ENCODE measurements at places on chromosomes 3 and 15.
A peak's percentile ranks its signal among the peaks of the same experiment; 100 is the strongest.

DNA sequence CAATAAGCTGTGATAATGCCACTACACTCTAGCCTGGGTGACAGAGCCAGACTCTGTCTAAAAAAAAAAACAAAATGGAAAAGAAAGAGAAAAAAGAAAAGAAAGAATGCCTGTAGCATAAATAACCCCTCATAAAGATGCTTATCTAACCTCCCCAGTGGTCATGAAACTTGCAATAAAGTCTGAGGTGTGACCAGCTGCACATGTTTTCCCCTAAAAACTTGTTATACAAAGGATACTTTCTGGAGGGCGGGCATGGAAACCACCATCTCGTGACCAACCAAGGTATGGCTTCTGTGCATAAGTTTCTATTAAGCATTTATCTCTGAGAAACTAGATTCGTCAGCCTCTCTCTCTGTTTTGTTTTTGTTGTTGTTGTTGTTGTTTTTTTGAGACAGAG is 21.8 kb downstream of the CCDC32 start:
- DNase-seq = no peak

DNA sequence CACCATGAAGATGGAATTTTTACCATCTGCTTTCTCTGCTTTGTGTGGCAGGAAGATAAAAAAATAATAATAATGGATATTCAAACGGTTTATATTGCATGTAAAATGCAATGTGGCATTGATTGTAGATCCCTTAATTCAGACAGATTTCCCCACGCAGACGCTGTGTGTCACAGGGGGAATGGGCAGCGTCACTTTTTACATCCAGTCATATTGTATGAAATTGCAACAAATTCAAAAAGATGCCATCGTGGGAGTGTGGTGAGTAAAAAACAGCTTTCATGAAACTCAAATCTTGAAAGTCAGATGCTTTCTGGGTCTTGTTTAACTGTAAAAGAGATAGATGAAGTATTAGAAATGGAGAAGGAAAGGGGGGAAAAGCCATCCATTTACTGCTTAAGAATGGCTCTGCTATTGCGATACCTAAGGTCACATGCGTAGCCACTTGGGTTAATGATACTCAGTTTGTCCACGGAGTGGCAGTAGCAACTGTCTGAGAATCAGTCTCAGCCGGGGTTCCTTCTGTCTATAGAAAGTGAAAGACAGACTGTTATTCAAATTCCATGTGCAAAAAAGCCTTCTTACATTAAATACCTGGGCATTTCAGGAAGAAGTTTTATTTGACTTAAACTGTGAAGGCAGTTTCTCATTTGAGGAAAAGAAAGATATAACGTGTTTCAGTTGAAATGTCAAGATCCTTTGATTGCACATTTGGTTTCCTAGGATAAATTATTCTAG is 28.5 kb downstream of the BTD start:
- peak; percentile 87 for DNase-seq

DNA sequence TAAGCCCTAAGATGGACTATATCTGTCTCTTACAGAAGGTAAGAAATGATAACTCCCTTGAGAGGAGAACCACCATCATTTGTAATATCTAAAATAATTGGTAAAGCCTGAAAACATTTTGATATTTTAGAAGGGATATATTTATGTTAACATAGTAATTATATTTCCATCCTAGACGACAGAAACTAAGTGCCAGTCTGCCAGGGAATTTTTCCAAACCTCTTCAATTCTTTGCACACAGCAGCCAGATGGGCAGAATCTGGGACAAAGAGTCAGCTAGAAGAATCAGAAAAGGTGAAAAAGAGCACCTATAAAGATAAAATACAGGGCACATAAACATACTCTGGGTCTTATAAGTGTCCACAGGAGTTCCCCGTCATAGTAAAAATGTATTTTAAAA is 70.0 kb upstream of the CBLB start:
- no peak for DNase-seq

GRCh38 chr3:147521646-147522045 is 112.5 kb downstream of the ZIC1 start:
- DNase-seq = no peak

DNA sequence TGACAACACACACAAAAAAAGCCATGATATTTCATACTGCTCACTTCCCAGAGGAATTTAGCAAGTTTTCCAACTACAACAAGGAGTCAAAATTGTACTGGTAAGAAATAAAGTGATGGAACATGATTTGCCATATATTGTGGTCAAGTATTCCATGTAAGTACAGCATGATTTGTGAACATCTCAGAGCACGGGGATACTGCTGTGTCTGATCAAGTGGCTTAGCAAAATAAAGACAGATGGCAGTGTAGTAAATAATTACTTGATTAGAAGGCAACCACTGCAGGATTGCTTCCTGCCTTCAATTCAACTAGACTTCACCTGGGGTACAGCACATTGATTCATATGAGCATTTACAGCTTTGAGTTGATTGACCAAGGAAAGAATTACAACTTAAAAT is 51.6 kb upstream of the DUT start:
- no peak for DNase-seq

DNA sequence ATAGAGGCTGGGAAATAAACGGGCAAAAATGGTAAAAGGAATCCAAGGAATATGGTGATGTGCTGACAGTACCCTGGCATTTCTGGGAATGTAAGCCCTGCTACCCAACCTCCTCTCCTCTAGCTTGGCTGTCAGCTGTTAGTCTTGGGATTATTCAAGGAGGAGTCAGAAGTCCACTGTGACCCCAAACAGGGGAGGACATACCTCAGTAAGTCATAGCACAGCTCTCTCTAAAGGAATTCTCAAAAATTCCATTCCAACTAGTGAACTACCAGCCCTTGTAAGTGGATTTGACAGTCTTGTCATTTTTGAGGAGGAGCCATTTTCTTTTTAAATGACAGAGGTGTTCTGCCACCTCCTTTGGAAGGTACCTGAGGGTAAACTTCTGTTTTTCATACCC is 207.5 kb downstream of the PDCD6IP start:
- no peak for DNase-seq

DNA sequence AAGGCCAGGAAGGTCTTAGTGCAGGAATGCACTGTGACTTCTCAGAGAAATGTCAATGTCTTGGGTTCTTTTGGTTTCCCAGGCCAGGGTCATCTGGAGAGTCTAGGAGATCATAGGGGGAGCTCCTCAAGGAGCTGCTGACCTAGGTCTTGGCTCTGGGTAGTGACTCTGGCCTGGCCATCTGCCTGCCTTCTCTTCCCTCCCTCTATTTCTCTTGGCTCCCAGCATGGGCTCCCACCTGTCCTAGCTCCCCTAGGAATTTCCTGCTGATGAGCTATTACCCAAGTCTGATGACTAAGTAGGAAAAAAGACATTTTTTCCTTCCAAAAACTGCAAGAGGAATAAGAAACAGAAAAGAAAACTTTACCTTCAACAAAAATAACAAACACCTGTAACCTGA is 57.4 kb downstream of the BSN start:
- DNase-seq = no peak

DNA sequence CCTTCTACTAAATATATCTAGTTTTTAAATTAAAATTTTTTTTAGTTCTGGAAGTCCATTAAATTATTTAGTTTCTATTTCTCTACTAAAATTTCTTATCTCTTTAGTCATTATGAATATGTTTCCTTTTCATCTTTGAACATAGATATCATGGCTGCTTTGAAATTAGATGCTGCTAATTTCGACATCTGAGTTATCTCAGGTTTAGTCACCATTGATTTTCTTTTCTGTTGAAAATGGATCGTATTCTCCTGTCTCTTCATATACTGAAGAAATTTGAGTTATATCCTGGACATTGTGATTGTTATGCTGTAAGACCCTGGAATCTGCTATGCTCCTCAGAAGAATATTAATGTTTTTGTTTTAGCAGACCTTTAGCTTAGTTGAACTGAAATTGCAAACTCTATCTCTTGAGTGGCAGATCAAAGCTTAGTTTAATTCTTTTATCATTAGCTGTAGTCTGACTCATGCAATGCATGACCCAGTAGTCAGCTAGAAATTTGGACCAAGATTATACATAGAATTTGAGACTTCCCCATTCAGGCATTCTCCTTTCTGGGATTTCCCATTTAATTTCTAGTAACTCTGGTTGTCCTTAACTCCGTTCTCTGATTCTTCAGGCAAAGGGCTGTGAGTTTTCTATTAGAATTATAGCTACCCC is 439.8 kb upstream of the IL12A start:
- no peak for DNase-seq

DNA sequence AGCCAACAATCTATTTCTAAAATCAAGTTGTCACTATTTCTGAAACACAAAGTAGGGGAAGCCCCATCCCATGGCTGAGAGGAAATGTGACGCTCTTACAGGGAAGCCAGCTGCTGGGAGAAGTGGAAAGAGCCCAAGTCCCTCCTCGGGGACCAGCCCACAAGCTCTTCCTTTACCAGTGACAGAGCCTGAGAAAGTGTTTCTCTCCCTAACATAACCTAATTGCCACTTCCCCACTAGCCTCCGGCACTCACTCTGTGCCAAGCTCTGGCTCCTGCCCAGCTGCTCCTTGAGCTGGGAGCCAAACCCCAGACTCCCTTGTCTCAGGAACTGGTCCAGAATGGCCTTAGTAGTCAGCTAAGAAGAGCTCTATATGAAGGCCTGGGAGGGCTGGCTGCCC is 42.9 kb downstream of the TNFAIP8L3 start:
- DNase-seq = no peak

DNA sequence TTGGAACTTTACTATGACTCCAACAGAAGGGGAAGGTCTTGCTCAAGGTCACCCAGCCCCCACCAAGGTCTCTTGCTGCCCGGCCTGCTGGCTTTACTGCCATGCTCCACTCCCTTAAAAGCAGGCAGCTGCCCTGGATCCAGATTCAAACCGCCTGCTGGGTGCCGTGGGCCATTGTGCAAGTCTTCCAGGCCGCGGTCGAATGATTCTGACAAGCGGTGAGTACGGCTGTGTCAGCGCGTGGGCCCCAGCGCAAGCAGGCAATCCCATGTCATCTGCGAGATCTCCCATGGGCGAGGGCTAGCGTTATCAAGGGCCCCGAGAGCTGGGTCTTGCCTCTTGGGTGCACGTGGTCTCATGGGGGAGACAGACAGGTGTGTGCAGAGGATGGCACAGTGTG is 37.6 kb downstream of the CORO2B start:
- DNase-seq = no peak

DNA sequence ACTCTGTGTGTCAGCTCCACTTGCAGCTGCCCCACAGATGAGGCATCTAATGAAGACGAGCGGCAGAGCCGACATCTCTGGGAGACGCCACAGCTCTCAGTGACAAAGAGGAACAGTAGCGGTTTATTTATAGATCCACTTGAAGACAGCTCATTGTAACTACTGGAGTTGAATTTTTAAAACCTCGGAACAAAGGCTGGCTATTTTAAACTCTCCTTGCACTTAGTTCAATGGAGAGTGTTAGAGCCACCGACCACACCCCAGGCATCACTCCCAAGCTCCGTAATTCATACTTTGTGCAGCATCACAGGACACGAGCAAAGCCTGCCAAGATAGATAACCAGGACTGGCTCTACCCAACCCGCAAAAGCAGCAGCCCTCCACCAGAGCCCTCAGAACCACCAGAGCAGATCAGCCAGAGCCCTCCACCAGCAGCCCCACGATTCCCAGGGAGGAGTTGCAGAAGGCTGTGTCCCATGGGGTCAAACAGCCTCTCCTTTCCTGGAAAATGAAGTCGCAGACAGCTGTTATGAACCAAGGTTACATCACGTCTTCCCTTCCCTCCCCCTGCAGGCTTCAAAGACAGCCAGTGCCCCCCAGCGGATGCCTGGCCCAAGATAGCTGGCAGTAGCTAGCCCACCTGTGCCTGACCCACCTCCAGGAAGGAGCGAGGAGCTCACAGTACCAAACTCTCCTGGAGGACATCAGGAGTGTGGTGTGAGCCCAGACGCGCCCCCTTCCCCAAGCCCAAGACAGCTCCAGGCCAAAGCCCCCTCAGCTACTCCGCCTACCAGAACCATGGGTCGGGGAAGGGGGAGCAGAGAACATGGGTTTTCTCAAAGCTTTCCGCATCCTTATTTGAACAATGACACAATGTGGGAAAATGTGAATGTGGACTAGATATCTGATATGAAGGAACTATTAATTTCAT is 45.7 kb downstream of the POC1A start:
- peak; percentile 65 for DNase-seq

DNA sequence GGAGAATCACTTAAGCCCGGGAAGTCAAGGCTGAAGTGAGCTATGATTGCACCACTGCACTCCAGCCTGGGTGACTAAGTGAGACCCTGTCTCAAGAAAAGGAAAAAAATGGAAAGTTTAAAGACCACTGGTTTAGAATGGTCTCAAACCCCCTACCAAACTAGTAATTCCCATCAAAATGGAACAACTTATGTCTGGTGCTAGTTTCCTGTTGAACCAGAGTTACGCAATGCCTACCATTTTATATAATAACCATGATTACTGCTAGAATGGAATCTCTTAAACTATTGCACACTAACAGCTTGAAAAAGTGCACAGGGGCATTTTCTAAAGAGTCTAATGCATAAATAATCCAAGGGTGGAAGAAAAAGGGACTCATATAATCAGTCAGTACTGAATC is 43.6 kb downstream of the DMXL2 start:
- no peak for DNase-seq

GRCh38 chr3:65343736-65344135 is 655.9 kb upstream of the ADAMTS9 start:
- no peak for DNase-seq

DNA sequence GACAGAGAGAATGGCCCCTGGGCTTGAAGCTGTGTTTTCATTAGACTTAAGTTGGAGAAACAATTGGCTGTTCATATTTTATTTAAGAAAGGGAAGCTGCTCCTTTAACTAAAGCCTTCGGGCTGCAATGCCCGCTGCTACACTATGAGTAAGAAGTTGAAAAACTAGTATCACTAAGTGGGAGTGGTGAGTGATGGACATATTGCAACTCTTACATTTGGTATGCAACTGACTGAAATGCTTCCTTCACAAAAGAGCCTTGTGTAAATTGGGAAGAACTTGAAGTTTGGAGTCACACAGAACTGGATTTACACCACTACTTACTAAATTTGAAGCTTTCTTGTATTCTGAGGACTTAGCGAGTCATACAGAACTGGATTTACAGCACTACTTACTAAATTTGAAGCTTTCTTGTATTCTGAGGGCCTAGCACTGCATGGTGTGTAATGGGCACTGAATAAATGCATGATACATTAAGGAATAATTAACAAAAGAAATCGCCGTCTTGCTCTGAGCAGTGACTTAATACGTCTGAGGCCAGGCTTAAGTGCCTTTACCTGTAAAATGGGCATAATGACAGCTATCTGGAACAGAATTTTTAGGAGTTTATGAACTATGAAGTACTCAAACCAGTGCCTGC is 149.5 kb downstream of the RYR3 start:
- no peak for DNase-seq

GRCh38 chr3:108200024-108200423 is 22.2 kb downstream of the IFT57 start:
- no peak for DNase-seq
